ENCODE measurements at places on chromosomes 13 and 19. TPM values are rescaled to one million over a fixed set of nuclear protein-coding genes. Genes with fewer than 3 reads are reported as not detected.
A peak's percentile ranks its signal among the peaks of the same experiment; 100 is the strongest.

- no peak overlapping the region for H3K27ac ChIP-seq
- H3K4me3 ChIP-seq: no peak overlapping the region
- H3K36me3 ChIP-seq: no peaks in the 10 kb centered on the region
- DNase-seq: no peak
These were observed 376.5 kb downstream of the UQCRFS1 start for GRCh38 chr19:28836421-28836820.

The BRME1 gene
- not detected for total RNA-seq

DNA sequence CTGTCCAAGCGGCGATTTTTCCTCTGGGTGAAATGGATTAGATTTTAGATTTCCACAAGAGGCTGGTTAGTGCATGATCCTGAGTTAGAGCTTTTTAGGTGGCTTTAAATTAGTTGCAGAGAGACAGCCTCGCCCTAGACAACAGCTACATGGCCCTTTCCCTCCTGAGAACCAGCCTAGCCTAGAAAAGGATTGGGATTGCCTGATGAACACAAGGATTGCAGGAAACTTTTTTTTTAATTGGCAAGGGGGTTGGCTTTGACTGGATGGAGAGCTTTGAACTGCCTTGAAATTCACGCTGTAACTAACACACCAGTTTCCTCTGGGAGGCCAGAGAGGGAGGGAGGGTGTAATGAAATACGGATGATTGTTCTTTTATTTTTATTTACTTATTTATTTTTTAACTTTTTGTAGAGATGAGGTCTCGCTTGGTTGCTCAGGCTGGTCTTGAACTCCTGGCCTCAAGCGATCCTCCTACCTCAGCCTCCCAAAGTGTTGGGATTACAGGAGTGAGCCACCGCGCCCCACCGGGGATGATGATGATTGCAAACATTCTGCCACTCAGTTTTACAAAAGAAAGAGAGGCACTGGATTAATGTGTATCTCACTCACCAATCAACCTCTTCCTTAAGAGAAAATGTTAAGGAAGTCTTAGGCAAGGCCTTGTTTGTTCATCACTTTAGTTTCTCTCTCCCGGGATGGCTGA is 1.9 kb downstream of the LDLR start:
- peak overlapping the region; percentile 45 for H3K4me3 ChIP-seq
- no peaks in the 10 kb centered on the region for H3K27me3 ChIP-seq
- H3K4me1 ChIP-seq: peaks cover 49% of the 10 kb centered on the region
- H3K36me3 ChIP-seq: no peaks in the 10 kb centered on the region

- no peak overlapping the region for H3K4me3 ChIP-seq
- H3K36me3 ChIP-seq: no peaks in the 10 kb centered on the region
- no peaks in the 10 kb centered on the region for H3K4me1 ChIP-seq
These were observed 9.9 kb upstream of the ATG4D start for GRCh38 chr19:10533646-10534386.

The KMT5C gene
- 21.7 TPM for total RNA-seq

The RAX2 gene
- total RNA-seq: not detected

DNA sequence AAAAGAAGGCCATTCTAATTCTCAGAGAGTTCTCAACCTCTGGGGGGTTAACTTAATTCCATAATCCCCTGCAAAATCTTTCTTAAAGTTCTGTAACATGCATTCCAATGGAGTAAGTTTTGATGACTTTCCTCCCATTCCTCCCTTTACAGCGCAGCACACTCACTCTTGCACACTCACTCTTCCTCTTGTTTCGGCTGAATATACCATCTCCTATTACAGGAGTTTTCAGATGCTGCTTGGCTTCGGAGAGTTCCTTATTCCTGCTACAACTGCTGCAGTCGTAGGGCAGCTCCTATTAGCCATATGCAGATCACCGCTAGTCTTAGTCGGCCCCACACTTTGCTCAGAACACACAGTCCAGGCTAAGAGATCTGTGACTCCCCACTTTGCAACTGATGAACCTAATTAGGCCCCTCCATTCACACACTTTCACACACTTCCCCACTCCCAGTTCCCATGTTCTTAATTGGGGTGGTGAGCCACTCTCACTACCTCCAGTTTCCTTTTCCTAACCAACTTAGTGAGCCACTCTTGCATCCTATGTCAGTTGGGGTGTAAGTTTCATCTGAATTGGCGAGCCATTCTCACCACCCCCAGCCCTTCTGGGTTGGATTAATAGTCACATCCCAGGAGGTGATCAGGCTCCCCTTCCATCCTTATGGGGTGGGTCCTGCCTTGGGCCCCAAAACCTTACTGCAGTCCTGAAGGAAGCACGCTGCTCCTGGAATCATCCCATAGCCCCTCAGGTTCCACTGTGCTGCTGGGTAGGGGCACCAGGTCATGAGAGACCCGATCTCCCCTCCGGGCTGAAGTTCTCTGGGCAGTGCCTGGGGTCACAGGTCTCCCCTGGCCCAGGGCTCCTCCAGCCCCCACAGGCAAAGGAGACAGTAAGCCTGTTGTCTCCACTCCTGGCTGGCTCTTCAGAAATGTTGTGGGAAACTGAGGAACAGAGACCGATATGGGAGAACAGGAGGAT is 53.9 kb downstream of the OR10H4 start:
- peaks cover 10% of the 10 kb centered on the region for H3K4me1 ChIP-seq
- H3K4me3 ChIP-seq: peak overlapping the region; percentile 45
- H3K36me3 ChIP-seq: no peaks in the 10 kb centered on the region
- no peaks in the 10 kb centered on the region for H3K27me3 ChIP-seq

DNA sequence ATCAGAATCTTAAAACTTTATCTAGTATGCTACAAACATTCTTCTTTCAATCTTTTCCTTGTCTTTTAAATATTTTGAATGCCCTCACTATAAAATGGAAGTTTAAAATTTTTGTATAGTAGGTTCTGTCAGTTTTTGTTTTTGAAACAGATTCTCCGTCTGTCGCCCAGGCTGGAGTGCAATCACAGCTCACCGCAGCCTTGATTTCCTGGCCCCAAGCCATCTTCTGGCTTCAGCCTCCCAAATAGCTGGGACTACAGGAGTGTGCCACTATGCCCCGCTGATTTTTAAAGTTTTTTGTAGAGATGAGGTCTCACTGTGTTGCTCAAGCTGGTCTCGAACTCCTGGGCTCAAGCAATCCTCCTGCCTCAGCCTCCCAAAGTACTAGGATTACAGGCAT is 20.7 kb downstream of the PHF11 start:
- no peak overlapping the region for H3K4me3 ChIP-seq
- H3K27me3 ChIP-seq: no peaks in the 10 kb centered on the region
- DNase-seq: no peak
- peaks cover 14% of the 10 kb centered on the region for H3K36me3 ChIP-seq
- no peaks in the 10 kb centered on the region for H3K4me1 ChIP-seq

The PIK3R2 gene
- total RNA-seq: 43.1 TPM

- H3K27ac ChIP-seq: no peak overlapping the region
- H3K27me3 ChIP-seq: no peaks in the 10 kb centered on the region
- DNase-seq: no peak
- H3K4me3 ChIP-seq: no peak overlapping the region
These were observed 19.2 kb downstream of the PARP4 start for GRCh38 chr13:24493356-24493755.

The SPTBN4 gene
- 0.43 TPM for total RNA-seq

DNA sequence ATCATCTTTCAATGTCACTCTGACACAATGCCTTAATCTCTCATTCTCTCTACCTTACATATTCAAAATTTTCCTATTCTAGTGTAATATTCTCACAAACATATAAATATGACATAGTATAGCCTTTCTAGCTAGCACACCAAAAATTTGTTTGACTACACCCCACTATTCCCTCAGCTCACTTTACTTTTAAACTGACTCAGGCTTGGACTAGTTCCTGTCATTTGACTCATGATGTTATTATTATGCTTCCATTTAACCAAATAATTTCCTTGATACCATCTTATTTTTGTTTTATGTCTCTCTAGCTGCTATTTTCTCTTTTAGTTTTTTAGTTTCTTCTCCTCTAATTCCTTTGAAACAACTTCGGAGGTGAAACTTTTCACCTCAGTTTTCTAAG is 1745.6 kb upstream of the PCDH20 start:
- no peaks in the 10 kb centered on the region for H3K4me1 ChIP-seq
- no peak for DNase-seq
- H3K4me3 ChIP-seq: no peak overlapping the region

DNA sequence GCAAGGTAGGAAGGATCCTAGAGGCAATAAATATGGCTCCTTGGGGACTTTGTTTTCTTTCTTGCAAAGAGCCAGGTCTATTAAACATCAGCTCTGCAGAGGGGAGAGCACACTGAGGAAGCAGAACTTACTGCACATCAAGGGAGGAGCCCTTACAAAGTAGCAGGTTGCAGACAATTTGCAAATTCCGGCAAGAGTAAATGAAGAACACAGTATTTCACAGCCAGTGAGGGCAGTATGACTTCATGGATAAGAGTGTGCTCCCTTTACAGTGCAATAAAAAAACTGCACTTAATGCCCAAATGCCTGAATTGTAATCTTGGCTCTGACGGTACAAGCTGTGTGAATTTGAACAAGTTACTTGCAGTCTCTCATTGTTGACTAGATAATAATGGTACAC is 75.5 kb downstream of the STARD13 start:
- no peak overlapping the region for H3K4me3 ChIP-seq
- peaks cover 3% of the 10 kb centered on the region for H3K4me1 ChIP-seq
- DNase-seq: no peak
- H3K27me3 ChIP-seq: no peaks in the 10 kb centered on the region
